ENCODE measurements at places on chromosomes 13 and 19. TPM values are rescaled to one million over a fixed set of nuclear protein-coding genes. Genes with fewer than 3 reads are reported as not detected.

The LRRC8E gene
- total RNA-seq: 4.6 TPM

The ZNF667 gene
- total RNA-seq: not detected

The WDR87 gene
- not detected for total RNA-seq

The CYTH2 gene
- total RNA-seq: 22.2 TPM

The KIR3DL1 gene
- not detected for total RNA-seq

The OPA3 gene
- total RNA-seq: 6.3 TPM

The IZUMO2 gene
- not detected for total RNA-seq

The KLK1 gene
- total RNA-seq: 0.40 TPM

The TEX29 gene
- not detected for total RNA-seq

The ASF1B gene
- 15.9 TPM for total RNA-seq

The MAST1 gene
- total RNA-seq: 1.7 TPM

The LGALS14 gene
- not detected for total RNA-seq

The ZNF888 gene
- 4.1 TPM for total RNA-seq

The C5AR2 gene
- total RNA-seq: 0.03 TPM

The GARIN5A gene
- 0.26 TPM for total RNA-seq

The MUC16 gene
- total RNA-seq: under 0.01 TPM

The IL17D gene
- 0.92 TPM for total RNA-seq

The NDUFA11 gene
- total RNA-seq: 146 TPM

The TICAM1 gene
- total RNA-seq: 3.0 TPM

The LILRB2 gene
- total RNA-seq: not detected

The CLDND2 gene
- 1.2 TPM for total RNA-seq

All from NCI-H460 (cell line).